ENCODE measurements at places on chromosomes 2 and 18.

GRCh38 chr2:235939471-235939870 lies 228.7 kb downstream of the GBX2 start:
- no peak for DNase-seq

- DNase-seq, result no peak
These were observed 520.1 kb downstream of the BCL11A start for GRCh38 chr2:60033325-60033724.

DNA sequence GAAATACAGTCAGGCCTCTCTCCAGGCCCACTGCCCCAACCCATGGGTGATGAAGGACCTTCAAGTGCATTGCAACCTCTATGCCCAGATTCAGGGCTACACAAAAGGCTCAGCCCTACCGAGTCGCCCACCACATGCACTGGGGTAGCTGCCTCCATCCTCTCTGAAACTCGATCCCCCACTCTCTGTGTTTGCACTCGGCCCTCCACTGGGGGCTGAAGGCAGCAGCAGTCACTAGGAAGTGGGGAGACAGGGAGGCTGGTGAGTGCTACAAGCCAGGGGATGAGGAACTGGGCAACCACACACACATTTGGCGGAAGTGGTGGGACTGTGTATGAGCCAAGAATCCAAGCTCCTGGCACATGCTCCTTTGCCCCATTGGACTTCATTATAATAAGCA lies 94.6 kb downstream of the CERS6 start:
- DNase-seq, result no peak

GRCh38 chr2:18487106-18487913 lies 73.1 kb downstream of the RDH14 start:
- no peak for DNase-seq

- no peak for DNase-seq
These were observed 55.3 kb upstream of the TMEM87B start for GRCh38 chr2:111999809-112000208.

All from endothelial cell of umbilical vein (primary cell).